Activated CD8-positive, alpha-beta T cell treated with anti-CD3 and anti-CD28 coated beads, Interleukin-2, amount 10 ng/mL, durations not matched to agents 7 days and 5 days (primary cell): ENCODE measurements at places on chromosomes 11 and 22.

DNA sequence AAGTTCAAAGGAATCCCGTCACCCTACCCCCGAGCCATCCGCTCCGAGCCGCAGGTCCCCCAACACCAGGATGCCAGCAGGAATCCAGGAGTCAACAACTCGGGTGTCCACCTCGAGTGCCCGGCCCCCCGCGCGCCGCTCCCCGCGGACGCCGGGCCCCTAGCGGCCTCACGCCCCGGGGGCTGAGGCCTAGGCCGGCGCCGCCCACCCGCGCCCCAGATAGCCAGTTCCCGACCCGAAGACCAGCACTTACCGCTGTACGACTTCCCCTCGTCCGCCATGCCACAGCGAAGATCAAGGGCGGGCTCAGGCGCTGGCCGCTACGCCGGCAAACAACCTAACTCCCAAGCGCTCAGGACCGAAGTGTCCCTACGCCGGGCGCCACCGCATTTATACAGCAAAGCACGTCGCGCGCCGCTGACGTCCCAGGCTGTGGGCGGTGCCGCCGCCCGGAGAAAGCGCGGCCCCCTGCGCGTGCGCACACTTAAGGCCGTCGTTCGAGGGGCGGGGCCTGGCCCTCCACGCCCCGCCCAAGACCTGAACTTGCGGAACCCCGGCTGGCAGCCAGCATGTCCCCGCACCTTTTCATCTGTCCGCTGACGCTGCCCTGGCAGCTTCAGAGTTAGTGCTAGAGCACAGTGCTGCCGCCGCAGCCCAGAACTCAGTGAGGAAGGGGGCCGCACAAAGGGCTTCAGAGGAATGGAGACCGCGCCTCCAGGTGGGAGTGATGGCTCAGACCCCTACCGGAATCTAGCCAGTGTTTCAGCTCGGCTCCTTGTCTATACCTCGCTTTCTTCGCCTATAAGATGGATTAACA is at the start of gene NXF1:
Gene NXF1 (minus strand): TSS at position 365 of the 817 bp plus-strand sequence. CDS start 84 bp downstream, at position 281.
- DNase-seq: peak; percentile 95

GRCh38 chr11:129386795-129387397 is 11.2 kb downstream of the BARX2 start:
- DNase-seq: no peak

DNA sequence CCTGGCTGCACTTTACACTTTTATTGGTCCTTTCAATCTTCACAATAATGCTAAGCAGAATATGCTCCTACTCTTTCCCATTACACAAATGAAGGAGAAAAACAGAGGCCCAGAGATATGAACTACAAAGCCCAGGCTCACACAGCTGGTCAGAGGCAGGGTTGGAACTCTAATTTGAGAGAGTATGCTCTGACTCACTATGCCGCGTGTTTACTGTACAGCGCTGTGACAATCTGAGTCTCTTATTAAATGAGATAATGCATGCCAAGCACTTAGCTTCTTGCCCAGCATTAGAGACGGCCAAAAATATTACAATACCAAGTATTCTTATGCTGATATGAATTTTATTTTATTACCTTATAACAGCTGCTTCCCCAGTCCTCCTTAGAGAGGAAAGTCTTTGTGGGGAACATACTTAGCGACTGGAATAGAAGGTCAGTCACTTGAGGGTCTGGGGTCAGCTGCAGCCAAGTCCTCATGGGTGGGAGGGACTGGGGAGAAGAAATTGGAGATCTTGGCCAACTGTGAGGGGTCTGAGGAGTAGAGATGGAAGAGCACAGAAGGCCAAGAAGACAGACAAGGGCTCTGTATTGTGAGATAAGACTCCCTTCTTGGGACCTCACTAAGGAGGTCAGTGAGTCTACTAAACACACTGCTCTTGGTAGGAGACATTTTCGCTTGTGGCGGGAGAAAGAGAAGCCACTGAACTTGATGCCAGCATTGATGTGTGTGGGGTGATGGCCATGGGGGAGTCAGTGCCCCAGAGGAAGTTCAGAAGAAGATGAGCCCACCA is 150.8 kb upstream of the TIMP3 start:
- no peak for DNase-seq

DNA sequence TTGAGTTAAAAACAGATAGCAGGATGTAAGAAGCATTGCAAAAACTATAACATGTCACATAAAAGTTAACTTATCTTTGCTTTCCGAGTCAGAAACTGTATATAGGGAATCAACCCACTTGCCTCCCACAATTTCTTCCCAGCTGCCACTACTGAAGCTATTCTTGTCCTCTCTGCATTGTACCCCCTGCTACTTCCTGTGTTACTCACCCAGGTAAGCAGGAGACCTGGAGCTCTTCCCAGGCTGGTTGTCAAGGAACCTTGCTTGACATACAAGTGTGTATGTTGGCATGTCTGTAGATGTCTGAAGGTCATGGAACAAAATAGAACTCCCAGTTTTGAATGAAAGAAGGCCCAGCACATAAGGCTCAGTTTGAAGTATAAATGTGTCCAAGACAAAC is 74.3 kb upstream of the LRRC4C start:
- DNase-seq: no peak

GRCh38 chr11:124078591-124078990 is 36.7 kb upstream of the VWA5A start:
- DNase-seq: no peak

- DNase-seq: no peak
Measured at GRCh38 chr11:87173185-87174039, 135.7 kb downstream of the TMEM135 start.

GRCh38 chr22:26597026-26597425 is 7.1 kb upstream of the TPST2 start:
- peak; percentile 60 for DNase-seq

GRCh38 chr11:68963779-68964178 is 17.0 kb downstream of the MRGPRD start:
- no peak for DNase-seq

- no peak for DNase-seq
Measured at GRCh38 chr11:2955906-2956476, 26.8 kb upstream of the PHLDA2 start.

DNA sequence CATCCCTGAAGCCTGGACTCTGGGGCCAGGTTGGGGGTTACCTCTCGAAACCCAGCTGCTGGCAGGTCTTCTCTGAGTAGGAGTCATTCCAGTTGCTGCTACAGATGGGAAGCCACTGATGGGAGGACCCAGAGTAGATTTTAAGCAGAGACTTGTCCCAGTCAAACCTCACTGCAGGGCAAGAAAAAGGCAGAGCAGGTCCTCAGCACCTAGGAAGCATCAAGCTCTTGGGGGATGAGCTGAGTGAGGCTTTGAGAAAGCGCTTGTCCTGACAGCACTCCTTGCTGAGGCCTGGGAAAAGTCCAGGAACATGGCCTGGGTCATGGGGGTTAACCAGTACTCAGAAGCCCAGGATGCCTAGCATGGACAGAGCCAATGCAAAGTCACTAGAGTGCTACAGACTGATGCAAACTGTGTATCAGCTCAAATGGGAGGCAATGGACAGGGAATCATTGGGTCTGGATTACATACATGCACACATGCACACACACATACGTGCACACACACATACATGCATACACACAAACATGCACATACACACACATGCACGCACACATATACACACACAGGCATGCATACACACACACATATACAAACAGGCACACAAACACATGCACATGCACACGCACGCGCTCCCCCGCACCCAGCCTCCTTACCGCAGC is 15.3 kb downstream of the TMPRSS13 start:
- no peak for DNase-seq

DNA sequence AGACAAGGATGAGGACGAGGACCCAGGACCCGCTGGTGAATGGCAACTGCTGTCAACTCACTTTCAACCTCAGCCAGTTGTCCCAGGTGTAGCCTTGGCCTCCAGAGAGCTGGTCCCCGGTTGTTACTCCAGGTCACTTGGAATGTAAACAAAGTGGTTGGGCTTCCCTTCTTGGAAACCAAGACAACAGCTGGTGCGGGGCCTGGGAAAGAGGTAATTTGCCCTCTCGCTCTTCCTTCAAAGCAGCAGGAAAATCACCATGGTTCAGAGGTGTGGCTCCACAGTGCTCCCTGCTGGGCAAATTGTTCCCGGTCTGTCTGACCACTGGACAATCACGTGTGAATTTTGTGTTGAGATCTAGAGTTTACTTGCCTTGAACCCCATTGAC is 15.0 kb downstream of the SLC1A2 start:
- no peak for DNase-seq

- no peak for DNase-seq
Measured at GRCh38 chr11:85096939-85097338, 530.2 kb downstream of the DLG2 start.

- peak; percentile 86 for DNase-seq
Measured at GRCh38 chr11:65588199-65589054, 7.2 kb downstream of the KCNK7 start.

GRCh38 chr11:128903248-128904061 is 12.3 kb downstream of the KCNJ5 start:
- DNase-seq: no peak

DNA sequence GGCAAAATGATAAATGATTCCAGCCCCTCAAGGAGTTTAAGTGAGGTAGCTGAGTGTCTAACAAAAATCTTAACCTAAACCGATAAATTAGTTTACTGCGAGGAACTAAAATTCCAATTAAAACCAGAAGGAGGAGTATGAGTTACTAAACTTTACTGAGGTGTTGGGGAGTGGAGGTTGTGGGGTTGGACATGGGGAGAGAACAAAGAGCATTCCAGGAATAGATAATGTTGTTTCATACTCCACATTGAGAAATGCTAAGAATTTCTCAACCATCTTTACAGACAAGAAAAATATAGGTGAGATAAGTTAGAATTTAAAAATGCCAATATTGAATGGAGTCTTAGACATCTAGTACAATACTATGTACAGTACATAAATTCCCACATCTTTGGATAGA is 488.6 kb downstream of the METTL15 start:
- DNase-seq: no peak

GRCh38 chr22:19181786-19182471 is 3.4 kb upstream of the SLC25A1 start:
- DNase-seq: no peak

- DNase-seq: no peak
Measured at GRCh38 chr11:15635521-15635920, 520.8 kb downstream of the INSC start.

GRCh38 chr11:2796091-2796490 is 89.5 kb downstream of the CDKN1C start:
- no peak for DNase-seq

DNA sequence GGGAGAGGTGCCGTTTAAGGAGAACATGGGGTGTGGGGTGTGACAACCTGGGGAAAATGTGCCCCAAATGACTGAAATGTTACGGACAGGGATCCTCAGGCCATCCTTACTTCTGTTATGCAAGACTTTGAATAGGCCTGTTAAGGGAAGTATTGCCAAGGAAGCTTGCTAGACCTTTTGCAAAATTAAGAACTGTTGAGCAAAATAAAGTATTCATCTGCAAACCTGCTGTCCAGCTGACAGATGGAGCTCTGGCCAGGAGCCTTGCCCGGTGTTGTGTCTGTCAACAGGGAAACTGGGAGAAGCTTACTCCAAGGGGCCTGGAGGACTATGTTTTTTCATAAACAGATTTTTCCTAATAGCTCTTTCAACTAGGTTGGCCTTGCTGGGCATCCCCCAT is 48.0 kb downstream of the FAT3 start:
- no peak for DNase-seq

DNA sequence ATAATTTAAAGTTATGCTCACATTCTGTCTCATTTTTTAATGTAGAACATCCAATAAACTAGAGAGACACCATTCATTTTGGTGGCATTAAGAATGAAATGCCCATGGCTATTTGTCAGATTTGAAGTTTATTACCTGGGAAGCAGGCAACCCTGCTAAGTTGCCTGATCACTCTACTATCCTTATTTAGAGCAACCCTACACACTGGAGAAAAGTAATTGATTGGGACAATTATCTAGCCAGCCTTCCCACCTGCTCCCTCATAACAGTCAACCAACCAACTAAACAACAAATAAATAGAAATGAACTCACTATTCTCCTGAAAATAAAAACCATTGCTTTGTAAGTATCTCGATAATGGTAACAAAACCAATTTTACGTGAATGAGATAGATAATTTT is 1129.0 kb upstream of the TENM4 start:
- no peak for DNase-seq

DNA sequence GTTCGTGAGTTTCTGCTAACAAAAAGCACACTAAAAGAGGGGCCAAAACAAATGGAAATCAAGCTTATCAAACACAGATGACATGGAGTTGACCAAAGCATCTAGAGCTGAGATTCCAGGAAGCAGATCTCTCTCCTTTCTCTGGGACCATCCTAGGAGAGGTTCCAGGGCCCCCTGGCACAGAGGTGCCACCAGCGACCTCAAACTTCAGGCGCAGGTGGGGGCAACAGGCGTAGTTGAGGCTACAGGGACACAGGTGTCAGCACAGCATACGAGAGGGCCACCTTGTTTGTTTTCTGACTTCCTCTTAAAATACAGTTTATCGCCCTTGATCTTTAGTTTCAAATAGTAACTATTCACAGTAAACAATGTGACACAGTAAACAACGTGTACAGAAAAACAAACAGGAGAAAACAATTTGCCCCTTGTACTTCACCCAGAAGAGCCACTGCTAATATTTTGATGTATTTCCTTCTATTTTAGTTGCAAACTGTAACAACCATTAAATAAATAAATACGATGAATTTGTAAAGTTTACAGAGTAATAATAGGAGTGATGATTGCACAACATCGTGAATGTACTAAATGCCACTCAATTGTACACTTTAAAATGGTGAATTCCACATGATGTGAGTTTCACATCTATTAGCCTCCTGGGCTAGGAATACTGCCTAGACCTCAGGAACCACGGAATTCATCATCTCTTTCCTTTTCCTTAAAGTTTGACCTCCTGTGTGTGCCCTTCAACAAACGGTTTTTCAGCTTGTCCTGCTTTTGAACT is 52.2 kb downstream of the IGLL5 start:
- no peak for DNase-seq

GRCh38 chr11:19239039-19239438 is 1.7 kb downstream of the E2F8 start:
- DNase-seq: no peak

GRCh38 chr11:64400102-64400501 is 41.1 kb downstream of the RPS6KA4 start:
- no peak for DNase-seq

DNA sequence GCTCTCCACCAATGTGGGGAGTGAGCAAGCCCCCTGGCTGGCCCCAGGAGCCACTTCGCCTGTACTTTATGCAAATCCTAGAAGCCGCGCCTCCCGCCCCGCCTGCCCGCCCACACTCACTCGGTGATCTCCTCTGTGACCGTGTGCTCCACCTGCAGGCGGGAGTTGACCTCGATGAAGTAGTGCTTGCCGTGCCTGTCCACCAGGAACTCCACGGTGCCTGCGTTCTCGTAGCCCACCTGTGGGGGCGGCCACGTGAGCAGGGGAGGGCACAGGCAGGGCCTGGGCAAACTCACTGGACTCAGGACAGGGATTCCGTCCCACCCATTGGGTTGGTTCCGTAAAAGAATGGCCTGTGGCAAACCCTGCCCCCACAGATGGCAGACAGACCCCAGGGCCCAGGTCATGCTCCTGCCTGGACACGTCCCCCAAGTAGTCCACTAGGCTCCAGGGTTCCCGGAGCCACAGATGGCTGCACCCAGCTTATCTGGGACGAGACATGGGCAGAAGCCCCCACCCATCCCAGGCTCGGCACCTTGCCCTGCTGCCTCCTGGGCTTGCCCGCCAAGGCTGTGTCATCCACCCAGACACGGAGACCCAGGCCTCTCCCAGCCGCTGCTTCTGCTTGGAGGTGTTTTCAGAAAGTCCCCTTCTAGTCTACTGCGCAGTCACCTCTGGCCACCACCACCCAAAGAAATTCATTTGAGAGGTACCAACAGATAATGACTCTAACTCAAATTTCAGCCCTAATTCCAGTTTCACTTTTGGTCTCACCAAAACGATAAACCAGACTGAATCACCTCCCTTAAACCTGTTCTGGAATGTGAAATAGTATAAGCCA is 12.1 kb downstream of the LRFN4 start:
- peak; percentile 90 for DNase-seq
